ENCODE measurements at places on chromosomes 3 and 15. TPM values are rescaled to one million over a fixed set of nuclear protein-coding genes. Genes with fewer than 3 reads are reported as not detected.

Gene TM4SF1
- 612 TPM for total RNA-seq

Gene OR5K2
- total RNA-seq = not detected

Gene TMCO5A
- not detected for total RNA-seq

Gene ARL14
- not detected for total RNA-seq

Gene TRAK1
- total RNA-seq = 55.6 TPM

Gene OR5K3
- not detected for total RNA-seq

Gene ANKRD34C
- total RNA-seq = not detected

Gene ANXA2
- 4,790 TPM for total RNA-seq

Gene CYP8B1
- total RNA-seq = not detected

Gene SPINK8
- not detected for total RNA-seq

Gene CHRNA5
- total RNA-seq = 3.9 TPM

Gene GPR87
- total RNA-seq = not detected

Gene HTR3E
- total RNA-seq = not detected

Gene THSD4
- total RNA-seq = 43.2 TPM

Gene CADM2
- total RNA-seq = not detected

Gene TICRR
- 6.0 TPM for total RNA-seq

Gene SCN5A
- 5.5 TPM for total RNA-seq

Gene HACD2
- 17.0 TPM for total RNA-seq

Gene SPESP1
- total RNA-seq = 5.6 TPM

Data from mammary microvascular endothelial cell (primary cell).